ENCODE measurements at places on chromosomes 11 and 22.

GRCh38 chr11:43962383-43963278 lies 20.2 kb downstream of the C11orf96 start:
- DNase-seq, result no peak

- no peak for DNase-seq
Measured at GRCh38 chr22:48021991-48022401, 1259.5 kb downstream of the TBC1D22A start.

- no peak for DNase-seq
Measured at GRCh38 chr22:31019191-31019930, 50.3 kb downstream of the TUG1 start.

- no peak for DNase-seq
Measured at GRCh38 chr11:9172389-9172788, 81.0 kb upstream of the SCUBE2 start.

DNA sequence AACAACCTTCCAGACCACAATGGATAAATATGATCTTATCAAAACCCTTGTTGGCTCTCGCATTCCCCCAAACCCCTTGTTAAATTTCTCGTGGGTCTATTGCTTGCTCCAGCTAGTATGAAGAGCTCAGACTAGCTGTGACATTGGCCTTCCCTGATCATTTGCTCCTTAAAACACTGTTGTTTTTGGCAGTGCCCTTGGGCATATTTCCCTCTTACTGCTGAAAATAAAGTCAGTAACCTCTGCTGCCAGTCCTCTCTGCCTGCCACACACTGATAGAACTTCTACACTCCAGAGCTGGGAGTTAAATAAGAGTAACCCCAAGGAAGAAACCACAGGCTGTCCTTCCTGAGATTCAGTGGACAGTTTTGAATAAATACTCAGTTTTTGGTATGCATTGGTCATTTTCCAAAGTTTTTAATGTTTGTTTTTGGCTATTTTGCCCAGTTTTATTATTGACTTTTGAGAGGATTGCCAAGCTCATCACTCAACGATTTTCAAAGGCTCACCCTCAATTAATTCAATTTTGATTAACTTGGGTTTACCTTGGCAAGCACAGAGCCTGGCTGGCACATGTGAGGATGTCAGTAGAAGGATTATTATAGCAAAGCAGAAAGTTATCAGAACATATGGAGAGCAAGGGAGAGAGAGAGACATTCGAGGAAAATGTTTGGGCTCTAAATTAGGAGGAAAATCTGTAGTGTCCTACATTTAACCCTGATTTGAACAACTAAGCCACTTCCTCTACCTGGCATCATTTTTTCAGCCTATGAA lies 84.3 kb upstream of the SYN3 start:
- DNase-seq, result no peak
